HCT116 (cell line): ENCODE measurements at places on chromosomes 2 and 18. TPM values are rescaled to one million over a fixed set of nuclear protein-coding genes. Genes with fewer than 3 reads are reported as not detected.
A peak's percentile ranks its signal among the peaks of the same experiment; 100 is the strongest.

DNA sequence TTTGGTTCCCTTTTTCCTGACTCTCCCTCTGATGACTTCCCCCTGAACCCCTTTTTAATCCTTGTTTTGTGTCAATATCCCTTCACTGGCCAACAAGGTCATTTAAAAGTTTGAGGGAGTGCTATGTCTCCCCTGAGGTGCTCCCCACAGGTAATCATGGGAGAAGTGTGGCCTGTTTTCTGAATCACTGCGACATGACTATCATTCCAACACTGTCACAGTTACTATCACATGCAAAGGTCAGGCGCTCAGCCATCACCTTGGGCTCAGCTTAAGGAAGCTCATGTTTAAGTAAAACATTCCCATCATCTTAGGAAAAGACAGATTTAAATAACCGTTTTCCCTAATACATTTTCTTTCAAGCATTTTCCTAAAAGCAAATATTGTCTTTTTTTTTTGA lies 20.9 kb upstream of the ACAA2 start:
- H3K4me3 ChIP-seq: no peak overlapping the region
- no peaks in the 10 kb centered on the region for H3K27me3 ChIP-seq
- no peak for DNase-seq
- no peaks in the 10 kb centered on the region for H3K4me1 ChIP-seq
- H3K36me3 ChIP-seq: no peaks in the 10 kb centered on the region
- no peak overlapping the region for H3K27ac ChIP-seq

GRCh38 chr2:7011356-7012083 lies 94.3 kb downstream of the RNF144A start:
- no peaks in the 10 kb centered on the region for H3K36me3 ChIP-seq
- H3K4me1 ChIP-seq: no peaks in the 10 kb centered on the region
- no peak overlapping the region for H3K4me3 ChIP-seq
- no peaks in the 10 kb centered on the region for H3K27me3 ChIP-seq
- no peak overlapping the region for H3K27ac ChIP-seq

DNA sequence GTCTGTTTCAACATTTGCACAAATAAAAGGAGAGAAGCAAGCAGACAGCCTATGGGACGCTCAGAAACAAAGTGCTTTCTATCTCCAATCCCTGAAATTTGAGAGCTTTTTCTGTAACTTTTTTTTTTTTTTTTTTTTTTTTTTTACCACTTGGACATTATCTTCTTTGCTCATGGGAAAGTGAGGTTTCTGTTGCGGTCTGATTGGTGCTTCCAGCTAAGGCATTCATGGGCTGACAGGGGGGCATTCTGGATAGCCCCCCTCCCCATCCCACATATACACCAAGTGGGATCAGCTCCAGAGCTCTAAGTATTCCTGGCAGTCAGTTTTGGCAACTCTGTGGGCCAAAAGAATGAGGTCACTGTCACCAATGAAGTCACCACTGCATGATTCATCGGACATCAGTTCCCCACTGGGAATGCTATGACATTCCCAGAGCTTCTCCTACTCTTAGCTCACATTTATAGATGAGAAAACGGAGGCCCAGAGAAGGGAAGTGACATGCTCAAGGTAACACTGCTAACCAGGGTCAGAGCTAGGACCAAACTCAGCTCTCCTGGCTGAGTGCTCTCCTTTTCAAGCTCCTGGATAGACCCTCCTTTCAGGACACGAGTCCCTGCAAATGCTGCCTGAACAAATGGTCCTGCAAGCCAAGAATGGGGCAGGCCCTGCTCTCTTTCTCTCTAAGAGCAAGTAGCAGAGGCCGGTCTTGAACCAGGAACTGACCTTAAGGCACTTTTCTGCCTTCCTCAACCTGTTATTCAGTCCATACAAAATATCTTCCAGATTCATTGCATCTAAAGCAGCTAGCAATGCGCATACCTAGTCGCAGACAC lies 61.3 kb downstream of the TMEM247 start:
- H3K4me1 ChIP-seq: peaks cover 32% of the 10 kb centered on the region
- no peak for DNase-seq
- no peaks in the 10 kb centered on the region for H3K27me3 ChIP-seq
- H3K4me3 ChIP-seq: peak overlapping the region; percentile 55; the same call in 1 of the 2 replicates

DNA sequence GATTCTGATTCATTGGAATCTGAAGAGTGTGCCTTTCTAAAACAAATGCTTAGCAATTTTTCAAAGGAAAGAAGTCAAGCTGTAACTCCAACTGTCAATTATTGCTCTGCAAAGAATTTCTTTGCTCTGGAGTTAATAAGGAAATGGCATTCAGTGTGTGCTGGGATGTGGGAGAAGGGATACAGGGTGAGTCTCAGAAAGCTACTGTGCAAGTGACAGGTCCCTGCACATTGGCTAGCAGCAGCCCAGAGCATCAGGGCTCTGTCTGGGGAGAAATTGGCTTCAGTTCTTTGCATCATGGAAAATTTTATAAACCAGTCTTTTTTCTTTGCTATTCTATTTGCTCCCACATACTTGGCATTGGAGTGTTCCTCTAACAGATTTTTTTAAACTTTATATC lies 1.1 kb upstream of the SYT4 start:
- DNase-seq: no peak
- H3K27me3 ChIP-seq: no peaks in the 10 kb centered on the region
- H3K4me3 ChIP-seq: no peak overlapping the region
- no peaks in the 10 kb centered on the region for H3K4me1 ChIP-seq
- no peaks in the 10 kb centered on the region for H3K36me3 ChIP-seq
- H3K27ac ChIP-seq: no peak overlapping the region

GRCh38 chr2:178197791-178198190 lies 3.5 kb downstream of the OSBPL6 start:
- H3K4me1 ChIP-seq: peaks cover 11% of the 10 kb centered on the region
- no peaks in the 10 kb centered on the region for H3K36me3 ChIP-seq
- no peaks in the 10 kb centered on the region for H3K27me3 ChIP-seq
- DNase-seq: no peak
- no peak overlapping the region for H3K4me3 ChIP-seq

- H3K4me1 ChIP-seq: peaks cover 10% of the 10 kb centered on the region; the same call in 1 of the 2 replicates
- no peaks in the 10 kb centered on the region for H3K27me3 ChIP-seq
- no peaks in the 10 kb centered on the region for H3K36me3 ChIP-seq
- H3K27ac ChIP-seq: no peak overlapping the region
Measured at GRCh38 chr2:9707008-9707407, 76.2 kb upstream of the YWHAQ start.

- H3K36me3 ChIP-seq: no peaks in the 10 kb centered on the region
- no peaks in the 10 kb centered on the region for H3K27me3 ChIP-seq
- H3K4me3 ChIP-seq: no peak overlapping the region
Measured at GRCh38 chr2:108363024-108363907, 14.5 kb upstream of the SULT1C4 start.

GRCh38 chr2:225488743-225489142 lies 89.2 kb downstream of the NYAP2 start:
- no peaks in the 10 kb centered on the region for H3K36me3 ChIP-seq
- no peak overlapping the region for H3K27ac ChIP-seq
- H3K4me1 ChIP-seq: no peaks in the 10 kb centered on the region
- no peak for DNase-seq

DNA sequence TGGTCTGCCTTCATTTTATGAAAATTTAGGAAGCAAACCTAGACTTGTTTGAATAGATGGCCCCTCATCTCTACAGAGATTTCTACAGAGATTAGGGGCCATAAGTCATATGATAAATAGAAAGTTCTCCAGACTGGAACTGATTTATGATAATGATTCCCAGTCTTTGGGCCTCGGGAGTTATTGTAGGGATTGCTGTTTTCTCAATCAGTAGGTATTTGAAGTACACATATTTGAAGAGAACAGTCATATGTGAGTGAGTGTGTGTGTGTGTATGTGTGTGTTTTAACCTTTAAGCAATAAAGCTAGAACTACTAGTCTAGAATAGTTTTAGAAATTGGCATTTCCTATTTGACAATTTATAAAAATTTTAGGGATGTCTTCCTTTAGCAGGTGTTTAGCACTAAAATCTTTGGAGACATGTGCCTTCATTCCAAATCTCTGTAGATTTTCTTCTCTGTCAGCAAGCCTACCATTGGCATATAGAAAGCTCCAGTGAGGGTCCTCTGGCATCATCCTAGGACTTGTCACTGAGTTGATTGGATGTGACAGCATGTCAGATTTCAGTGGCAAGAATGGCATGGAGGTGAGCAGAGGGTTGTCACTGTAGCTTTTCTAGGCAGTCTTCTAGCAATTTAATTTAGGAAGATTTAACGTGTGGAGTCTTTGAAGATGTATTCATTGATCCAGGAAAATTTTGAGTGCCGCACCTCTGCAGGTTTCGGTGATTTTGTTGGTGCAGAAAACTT lies 71.2 kb downstream of the MYO1B start:
- H3K27me3 ChIP-seq: no peaks in the 10 kb centered on the region
- H3K36me3 ChIP-seq: no peaks in the 10 kb centered on the region
- H3K4me1 ChIP-seq: peaks cover 41% of the 10 kb centered on the region
- no peak overlapping the region for H3K4me3 ChIP-seq

DNA sequence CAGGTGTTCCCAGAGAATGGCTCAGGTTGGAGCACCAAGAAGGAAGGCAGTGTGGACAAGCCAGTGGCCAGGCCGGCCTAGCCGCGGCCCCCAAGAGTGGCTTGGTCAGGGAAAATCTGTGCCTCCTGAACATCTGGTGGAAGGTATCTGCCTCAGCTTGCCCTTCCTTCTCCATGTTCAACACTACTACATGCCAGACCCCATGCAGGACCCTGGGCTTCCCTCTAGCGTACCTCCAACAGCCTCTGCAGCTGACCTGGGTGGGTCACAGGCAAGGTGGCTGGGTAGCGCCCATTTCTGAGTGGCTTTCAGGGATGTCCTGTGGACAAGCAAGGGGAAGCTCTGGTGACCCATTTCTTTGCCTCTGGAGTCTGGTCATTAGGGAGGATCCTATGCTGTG lies 7.7 kb downstream of the WNT10A start:
- peaks cover 15% of the 10 kb centered on the region for H3K4me1 ChIP-seq
- no peak overlapping the region for H3K27ac ChIP-seq
- no peaks in the 10 kb centered on the region for H3K36me3 ChIP-seq
- H3K27me3 ChIP-seq: no peaks in the 10 kb centered on the region

Gene WNT10A
- 1.5 TPM for total RNA-seq

GRCh38 chr2:41004700-41005099 lies 552.8 kb upstream of the SLC8A1 start:
- no peak for DNase-seq
- no peaks in the 10 kb centered on the region for H3K36me3 ChIP-seq
- H3K4me3 ChIP-seq: no peak overlapping the region
- H3K27ac ChIP-seq: no peak overlapping the region
- H3K4me1 ChIP-seq: no peaks in the 10 kb centered on the region

Gene SERPINB12
- total RNA-seq: not detected

DNA sequence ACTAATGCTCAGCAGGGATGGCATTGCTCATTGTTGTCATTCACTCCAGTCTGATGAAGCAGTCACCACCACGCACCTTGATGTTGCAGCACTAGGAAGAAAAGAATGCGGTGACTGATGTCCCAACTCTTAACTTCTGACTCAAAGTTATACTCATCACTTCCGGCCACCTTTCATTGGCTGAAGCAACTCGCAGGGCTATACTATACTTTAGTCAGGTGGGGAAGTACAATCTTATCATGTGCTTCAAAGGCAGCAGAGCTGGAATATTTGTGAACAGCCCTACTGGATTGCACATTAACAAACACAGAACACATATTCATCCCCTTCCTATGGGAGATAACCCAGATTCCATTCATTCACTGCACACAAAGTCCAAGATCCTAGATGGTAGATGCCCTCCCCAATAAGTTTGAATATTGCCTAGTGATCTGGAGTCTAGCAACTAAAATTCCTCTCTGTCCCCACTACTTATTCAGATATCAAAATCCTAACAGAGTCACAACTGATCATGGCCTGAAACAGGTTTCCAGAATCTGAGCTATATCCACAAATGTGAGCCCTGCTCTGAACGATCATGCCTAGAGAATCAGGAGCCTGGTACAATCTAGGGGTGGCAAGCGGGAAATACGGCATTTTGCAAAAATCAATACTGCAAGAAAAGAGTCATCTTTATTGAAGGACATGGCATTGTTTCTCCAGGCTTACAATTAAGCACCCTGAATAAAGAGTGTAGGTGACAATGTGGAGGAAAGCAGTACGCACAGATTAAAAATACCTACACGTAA lies 3.4 kb upstream of the SPATS2L start:
- DNase-seq: peak; percentile 92
- H3K36me3 ChIP-seq: no peaks in the 10 kb centered on the region
- peaks cover 67% of the 10 kb centered on the region for H3K4me1 ChIP-seq
- H3K27me3 ChIP-seq: no peaks in the 10 kb centered on the region
- H3K4me3 ChIP-seq: peak overlapping the region; percentile 38
- peak overlapping the region; percentile 75 for H3K27ac ChIP-seq

- no peak overlapping the region for H3K27ac ChIP-seq
- H3K4me3 ChIP-seq: no peak overlapping the region
- H3K27me3 ChIP-seq: peaks cover 20% of the 10 kb centered on the region
- H3K4me1 ChIP-seq: peaks cover 11% of the 10 kb centered on the region
Measured at GRCh38 chr2:216408426-216409290, 3.6 kb upstream of the SMARCAL1 start.

DNA sequence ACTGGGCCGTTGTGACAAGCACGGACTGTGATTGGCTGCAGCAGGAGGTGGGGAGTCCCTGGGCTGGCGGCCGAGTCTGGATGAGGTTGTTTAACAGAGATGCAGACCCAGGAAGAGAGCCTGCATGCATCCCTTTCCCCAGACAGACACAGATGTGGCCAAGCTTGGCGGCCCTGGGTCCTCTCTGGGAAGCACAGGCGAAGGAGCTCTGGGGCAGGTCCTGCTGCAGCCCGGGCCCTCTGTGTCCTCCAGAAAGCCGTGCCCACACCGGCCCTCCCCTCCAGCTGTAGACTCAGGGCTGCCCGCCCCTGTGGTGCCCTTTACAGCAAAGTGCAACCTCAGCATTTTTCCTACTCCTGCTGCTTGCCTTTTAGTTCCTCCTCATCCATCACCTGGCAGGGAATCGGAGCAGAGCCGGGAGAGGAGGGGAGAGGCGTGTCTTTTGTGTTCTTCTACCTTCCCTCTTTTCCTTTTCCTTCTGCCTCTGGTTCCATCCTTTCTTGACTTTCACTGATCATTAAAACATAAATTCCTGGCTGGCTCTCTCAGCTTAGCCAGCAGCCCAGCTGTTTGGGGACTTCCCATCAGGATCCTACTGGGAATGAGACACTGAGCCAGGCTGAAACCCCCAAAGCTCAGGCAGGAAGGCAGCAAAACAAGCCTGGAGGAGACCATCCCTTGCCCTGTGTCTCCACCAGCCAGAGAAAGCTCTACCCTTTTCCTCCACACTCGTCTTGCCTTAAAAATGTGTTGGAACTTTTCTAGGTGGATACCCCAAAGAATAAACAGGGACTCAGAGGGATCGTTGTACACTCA lies 75.0 kb downstream of the CTIF start:
- H3K36me3 ChIP-seq: no peaks in the 10 kb centered on the region
- DNase-seq: no peak
- no peaks in the 10 kb centered on the region for H3K27me3 ChIP-seq

- H3K27ac ChIP-seq: no peak overlapping the region
- no peak for DNase-seq
- no peaks in the 10 kb centered on the region for H3K4me1 ChIP-seq
- peaks cover 31% of the 10 kb centered on the region for H3K36me3 ChIP-seq
- H3K27me3 ChIP-seq: no peaks in the 10 kb centered on the region
Measured at GRCh38 chr2:10664652-10665051, 25.1 kb downstream of the NOL10 start.

Gene KCNS3
- total RNA-seq: 5.2 TPM
